ENCODE measurements at places on chromosomes 6 and 20.

GRCh38 chr6:753486-753885 is 60.5 kb upstream of the EXOC2 start:
- no peak for DNase-seq

GRCh38 chr6:34248198-34248726 is 544 bp downstream of the SMIM29 start:
- peak; percentile 25 for DNase-seq

- no peak for DNase-seq
These were observed 67.9 kb downstream of the CDYL start for GRCh38 chr6:4844108-4844507.

GRCh38 chr6:151181706-151182363 is 57.9 kb upstream of the AKAP12 start:
- no peak for DNase-seq

DNA sequence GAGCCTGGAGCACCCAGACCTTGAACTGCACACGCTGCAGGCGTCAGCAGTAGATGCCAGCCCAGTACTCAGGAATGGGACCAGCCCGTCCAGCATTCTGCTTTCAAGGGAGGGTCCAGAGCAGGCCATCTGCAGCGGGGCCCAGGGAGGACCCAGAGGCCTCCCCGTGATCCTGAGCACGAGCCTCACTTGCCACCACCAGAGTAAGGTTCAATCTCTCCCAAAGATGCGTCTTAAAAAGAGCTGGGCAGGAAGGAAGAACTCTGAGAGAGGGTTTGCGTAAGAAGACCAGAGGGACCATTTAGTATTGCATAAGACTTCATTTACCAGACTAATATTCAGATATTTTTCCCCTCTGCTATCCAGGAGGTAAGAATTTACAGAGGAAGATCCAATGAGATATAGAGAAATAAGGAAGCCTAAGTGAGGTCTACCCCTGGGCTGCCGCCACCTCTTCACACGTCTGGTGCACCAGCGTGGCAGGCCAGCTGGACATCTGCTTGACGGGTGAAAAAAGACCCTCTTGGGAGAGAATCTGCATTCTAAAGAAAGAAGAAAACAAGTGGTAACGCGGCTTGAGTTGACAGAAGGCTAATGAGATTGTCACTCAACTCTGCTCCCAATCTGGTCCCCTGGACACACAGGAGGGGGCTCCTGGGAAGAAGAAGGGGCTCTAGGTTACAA is 107.3 kb downstream of the PRND start:
- DNase-seq, result no peak

- no peak for DNase-seq
These were observed 46.4 kb upstream of the CCN2 start for GRCh38 chr6:131997429-131998153.

DNA sequence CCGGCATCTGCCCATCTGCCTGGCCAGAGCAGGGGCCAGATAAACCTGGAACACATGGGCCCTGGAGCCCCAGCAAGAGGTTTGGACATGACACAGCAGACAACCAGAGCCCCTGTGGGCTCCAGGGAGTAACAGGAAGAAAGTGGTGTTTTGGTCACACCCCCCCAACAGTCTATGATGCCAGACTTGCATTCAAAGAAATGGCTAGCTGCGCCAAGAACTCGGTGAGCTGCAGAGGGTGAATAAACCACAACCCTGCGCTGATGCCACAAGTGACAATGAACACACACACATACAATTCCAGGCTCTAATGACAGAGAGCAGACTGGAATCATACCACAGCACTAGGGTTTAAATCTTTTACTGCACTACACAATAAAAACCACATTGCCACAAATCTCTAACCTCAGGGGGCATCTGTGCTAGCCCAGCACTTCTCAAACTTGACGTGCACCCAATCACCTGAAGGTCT is 34.0 kb downstream of the TRERF1 start:
- DNase-seq, result no peak

GRCh38 chr6:112979830-112980229 is 632.7 kb downstream of the RFPL4B start:
- DNase-seq, result no peak

DNA sequence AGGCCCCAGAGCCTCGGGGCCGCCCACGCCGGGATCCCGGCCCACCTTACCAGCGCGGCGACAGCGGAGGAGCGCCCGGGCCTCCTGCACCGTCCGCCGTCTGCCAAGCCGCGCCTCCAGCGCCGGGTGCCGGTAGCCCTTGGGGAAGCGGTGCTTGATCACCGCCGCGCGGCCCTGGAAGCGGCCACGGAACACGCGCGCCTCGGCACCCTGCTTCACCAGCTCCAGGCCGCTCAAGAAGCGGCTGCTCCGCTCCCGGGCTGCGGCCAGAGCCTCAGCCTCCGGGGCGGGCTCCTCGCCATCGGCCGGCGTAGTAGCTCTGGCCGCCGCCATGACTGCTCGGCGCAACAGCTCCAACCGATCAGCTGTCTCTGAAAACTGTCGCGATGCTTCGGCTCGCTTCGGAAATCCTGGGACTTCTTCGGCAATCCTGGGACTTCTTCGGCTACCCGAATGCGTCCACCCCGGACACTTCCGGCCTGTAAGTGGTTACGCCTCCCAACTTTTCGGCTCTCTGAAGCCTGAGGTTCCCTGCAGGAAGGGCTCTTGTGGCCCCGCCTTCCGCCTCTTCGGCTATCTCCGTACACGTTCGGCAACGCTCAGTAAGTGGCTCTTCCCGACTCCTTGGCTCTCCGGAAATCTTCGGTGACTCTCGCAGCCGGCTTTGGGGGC is at the start of gene TP53RK:
Gene TP53RK, minus strand, starts transcription at position 363 of the 672 bp plus-strand sequence. Its CDS starts 30 bp downstream, at position 333.
- DNase-seq, result peak; percentile 87

DNA sequence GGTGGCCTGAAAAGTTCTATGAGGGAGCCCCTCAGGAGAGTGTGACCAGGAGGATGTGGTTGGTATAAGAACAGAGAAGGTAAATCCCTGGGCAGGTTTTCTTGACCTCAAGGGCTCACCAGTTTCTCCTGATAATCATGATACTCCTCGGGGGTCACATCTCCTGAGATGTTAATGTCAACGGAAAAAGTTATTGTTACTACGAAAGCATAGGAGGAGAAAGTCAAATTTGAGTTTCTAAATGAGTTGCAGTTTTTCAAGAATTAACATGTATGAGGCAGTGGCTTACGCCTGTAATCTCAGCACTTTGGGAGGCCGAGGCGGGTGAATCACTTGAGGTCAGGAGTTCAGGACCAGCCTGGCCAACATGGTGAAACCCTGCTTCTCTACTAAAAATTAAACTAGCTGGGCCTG is 23.4 kb downstream of the MGME1 start:
- no peak for DNase-seq

DNA sequence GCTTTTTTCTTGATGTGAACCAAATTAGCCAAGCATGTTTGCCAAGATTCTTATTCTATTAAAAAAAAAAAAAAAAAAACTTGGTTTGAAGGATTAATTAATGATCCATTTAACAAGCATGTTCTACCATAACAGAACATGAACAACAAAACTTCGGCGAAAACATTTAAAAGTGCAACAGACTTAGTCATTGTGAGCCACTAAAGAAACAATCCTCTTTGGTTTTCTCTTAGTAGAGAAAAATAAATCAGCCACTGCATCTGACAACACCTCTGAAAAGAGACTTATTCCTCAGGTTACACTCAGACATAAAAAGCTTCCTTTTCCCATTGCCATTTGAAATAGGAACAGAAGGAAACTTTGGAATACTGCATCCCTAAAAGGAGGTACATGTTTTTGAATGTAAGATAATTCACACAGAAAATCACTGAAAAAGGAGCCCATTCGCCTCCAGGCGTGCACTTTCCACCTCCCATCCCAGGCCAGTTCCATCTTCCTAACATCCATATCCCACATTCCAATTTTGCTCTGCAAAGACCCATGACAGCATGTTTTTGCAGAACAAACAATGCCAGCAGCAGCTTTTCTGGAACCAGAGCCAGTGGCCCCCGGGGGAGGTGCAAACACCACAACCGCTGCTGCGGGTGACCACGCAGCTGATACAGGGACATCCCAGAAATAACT is 79.5 kb downstream of the ZMYND8 start:
- no peak for DNase-seq

DNA sequence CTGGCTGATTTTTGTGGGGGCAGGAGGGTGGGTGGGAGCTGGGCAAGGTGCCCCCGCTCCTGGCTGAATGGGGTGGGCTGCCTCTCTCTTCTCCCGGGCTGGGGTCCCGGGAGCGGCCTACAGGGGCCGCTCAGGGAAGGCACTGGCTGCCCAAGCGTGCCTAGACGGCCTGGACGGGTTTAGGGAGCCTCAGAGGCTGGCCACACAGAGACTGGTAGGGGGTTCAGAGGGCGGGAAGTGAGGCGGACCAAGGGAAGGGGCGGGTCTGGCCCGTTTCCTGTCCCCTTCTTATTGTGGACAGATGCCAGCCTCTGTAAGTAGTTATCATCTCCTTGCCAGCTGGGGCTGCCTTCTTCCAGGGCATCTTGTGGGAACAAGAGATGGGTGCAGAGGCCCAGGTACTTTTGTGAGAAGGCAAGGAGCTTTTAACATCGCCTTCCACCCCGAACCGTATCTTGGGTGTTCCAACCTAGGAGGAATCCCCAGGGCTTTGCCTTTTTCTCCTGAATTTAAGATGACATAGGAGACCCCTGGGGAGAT is 437 bp downstream of the CD40 start:
- DNase-seq, result no peak

DNA sequence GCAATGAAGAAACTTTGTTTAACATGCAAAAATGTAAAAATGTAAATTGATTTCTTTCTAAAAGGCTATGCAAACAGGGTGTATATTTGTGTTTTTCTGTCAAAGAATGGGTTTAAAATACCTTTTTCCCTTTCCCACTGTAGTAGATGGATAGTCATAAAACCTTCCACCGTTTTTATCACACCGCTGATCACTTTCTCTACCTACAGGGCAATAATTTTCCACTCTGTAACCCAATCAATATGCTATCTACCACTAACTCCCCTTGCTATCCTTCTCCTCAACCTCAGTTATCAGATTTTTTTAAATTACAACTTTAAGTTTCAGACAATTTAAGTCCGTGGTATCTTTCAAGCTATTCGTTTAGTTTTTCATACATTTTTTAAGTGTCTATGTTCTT is 91.4 kb upstream of the ARID1B start:
- DNase-seq, result no peak

GRCh38 chr6:42774201-42774600 is 7.7 kb upstream of the BICRAL start:
- no peak for DNase-seq

DNA sequence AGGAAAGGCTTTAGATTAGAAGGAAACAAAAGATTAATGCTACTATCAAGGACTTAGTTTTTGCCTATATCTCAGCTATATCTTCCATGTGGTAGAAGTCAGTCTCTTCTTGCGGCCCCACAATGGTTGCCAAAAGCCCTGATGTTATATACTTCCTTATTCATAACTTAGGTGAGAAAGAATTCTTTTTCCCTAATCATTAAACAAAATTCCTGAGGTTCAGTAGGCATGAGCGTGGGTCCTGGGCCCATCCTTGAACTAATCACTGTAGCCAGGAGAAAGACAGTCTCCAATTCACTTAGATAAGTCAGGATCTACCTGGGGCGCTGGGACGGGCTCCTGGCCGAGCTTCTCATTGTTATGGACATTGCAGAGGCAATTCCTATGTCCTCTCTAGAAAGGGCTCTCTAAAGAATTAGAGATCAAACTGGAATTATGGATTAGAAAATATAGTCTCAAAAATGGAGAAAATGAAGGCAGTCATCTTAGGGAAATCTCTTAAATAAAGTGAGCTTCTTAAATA is 134.3 kb downstream of the KIF6 start:
- DNase-seq, result no peak

DNA sequence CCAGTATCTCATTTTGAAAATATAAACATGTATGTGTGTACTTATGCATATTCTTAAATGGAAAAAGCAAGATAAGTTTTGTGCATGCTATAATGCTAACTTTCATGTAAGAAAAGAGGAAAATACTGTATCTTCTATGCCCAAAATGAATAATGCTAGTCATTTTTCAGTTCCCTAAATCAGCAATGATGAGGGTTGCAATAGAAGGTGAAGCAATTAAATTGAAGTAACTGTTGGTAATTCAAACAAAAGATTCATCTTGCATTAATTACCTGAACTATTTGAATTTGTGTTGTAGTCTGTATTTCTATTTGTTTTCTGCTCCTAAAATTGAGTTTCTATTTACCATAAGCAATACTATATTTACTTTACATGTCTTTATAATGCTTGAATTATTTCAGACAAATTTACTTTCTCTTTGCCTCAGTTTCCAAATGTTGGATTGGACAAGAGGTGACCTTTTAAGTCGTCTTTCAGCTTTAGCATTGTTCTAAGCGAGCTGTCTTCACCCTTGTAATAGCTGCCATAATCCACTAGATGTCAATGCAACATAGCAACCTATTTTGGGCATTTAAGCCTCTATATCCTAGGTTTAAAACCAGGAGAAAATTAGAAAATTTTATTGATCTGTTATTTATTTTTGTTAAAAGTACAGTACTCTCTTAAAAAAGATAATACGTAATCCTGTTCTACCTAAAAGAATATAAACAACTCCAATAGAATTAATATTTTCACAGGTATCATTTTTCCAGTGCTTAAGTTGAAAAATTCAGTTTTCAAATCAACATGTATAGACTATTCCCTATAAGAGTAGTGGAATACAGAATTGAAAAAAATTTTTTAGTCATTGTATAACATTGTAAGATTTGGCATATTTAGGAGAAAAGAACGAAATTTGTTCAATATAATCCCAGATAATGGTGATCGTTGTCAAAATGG is 52.3 kb upstream of the IFNGR1 start:
- no peak for DNase-seq

DNA sequence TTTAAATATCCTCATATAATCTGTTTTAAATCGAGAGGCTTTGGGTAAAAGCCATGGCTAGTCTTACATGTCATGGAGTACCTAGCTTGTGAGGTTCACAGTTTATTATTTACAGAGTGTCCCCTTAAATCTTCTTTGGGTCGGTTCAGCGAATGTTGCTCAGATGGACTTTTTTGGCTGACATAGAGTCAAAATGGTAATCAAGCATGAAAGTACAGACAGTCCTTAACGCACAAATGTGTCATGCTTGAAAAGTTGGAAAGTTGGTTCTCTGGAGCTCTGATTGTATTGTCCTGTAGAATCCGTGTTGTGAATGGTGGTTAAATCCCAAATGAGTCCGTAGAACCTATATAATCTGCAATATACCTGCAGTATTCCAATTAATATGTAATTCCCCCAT is 22.0 kb downstream of the PTPN1 start:
- no peak for DNase-seq

GRCh38 chr6:20403766-20404640 is 2.3 kb downstream of the E2F3 start:
- DNase-seq, result peak; percentile 73

- DNase-seq, result no peak
These were observed 26.0 kb downstream of the SLC2A10 start for GRCh38 chr20:46735436-46735835.

- DNase-seq, result no peak
These were observed 13.8 kb downstream of the VAPB start for GRCh38 chr20:58402827-58403226.

- DNase-seq, result no peak
These were observed 61.8 kb downstream of the NFATC2 start for GRCh38 chr20:51480507-51481270.

- no peak for DNase-seq
These were observed 4.4 kb upstream of the IFNGR1 start for GRCh38 chr6:137223370-137224131.

Measured in stimulated activated CD4-positive, alpha-beta T cell treated with anti-CD3 and anti-CD28 coated beads, Interleukin-1b, Interleukin-23, amount 100 ng/mL, for 4 hours (primary cell).